Activated T-cell treated with anti-CD3 and anti-CD28 coated beads, Interleukin-2, amount 50 U/mL, for 24 hours (primary cell): ENCODE measurements at places on chromosomes 3 and 15.

GRCh38 chr3:72811571-72811970 is 36.7 kb downstream of the SHQ1 start:
- no peaks in the 10 kb centered on the region for H3K27me3 ChIP-seq
- H3K27ac ChIP-seq: no peak overlapping the region
- DNase-seq: no peak
- H3K4me3 ChIP-seq: no peak overlapping the region
- H3K4me1 ChIP-seq: peaks cover 4% of the 10 kb centered on the region
- peaks cover 88% of the 10 kb centered on the region for H3K36me3 ChIP-seq

DNA sequence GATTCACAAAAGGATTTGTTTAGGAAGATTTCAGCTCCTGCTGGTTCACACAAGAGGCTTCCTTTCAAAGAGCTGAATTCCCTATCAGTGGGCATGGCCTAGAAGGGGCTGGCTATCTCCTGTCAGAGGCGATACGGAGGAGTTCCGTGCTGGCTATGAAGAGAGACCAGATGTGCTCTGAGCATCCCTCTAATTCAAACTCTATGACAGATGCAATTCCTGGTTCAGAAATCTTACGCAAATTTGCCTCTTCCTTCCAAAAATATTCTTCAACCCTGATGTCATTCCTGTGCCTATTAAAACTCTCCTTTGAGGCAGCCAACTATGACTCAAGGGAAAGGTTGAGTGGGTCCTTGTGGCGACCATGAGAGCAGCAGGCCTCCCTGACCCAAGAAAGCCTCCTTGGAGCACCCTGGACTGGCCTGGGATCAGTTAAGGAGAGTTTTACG is 139.3 kb upstream of the HES1 start:
- H3K36me3 ChIP-seq: no peaks in the 10 kb centered on the region
- H3K27me3 ChIP-seq: peaks cover 15% of the 10 kb centered on the region
- DNase-seq: no peak

GRCh38 chr15:68349151-68349550 is 71.6 kb downstream of the FEM1B start:
- no peaks in the 10 kb centered on the region for H3K27me3 ChIP-seq
- DNase-seq: no peak
- no peak overlapping the region for H3K4me3 ChIP-seq
- peaks cover 23% of the 10 kb centered on the region for H3K4me1 ChIP-seq

GRCh38 chr3:172982736-172983364 is 158.2 kb downstream of the SPATA16 start:
- no peaks in the 10 kb centered on the region for H3K36me3 ChIP-seq
- no peak for DNase-seq
- H3K4me1 ChIP-seq: no peaks in the 10 kb centered on the region
- no peak overlapping the region for H3K4me3 ChIP-seq
- H3K27me3 ChIP-seq: no peaks in the 10 kb centered on the region
